Head of caudate nucleus (tissue), 42 donors: ENCODE measurements at places on chromosomes 12 and 14.

DNA sequence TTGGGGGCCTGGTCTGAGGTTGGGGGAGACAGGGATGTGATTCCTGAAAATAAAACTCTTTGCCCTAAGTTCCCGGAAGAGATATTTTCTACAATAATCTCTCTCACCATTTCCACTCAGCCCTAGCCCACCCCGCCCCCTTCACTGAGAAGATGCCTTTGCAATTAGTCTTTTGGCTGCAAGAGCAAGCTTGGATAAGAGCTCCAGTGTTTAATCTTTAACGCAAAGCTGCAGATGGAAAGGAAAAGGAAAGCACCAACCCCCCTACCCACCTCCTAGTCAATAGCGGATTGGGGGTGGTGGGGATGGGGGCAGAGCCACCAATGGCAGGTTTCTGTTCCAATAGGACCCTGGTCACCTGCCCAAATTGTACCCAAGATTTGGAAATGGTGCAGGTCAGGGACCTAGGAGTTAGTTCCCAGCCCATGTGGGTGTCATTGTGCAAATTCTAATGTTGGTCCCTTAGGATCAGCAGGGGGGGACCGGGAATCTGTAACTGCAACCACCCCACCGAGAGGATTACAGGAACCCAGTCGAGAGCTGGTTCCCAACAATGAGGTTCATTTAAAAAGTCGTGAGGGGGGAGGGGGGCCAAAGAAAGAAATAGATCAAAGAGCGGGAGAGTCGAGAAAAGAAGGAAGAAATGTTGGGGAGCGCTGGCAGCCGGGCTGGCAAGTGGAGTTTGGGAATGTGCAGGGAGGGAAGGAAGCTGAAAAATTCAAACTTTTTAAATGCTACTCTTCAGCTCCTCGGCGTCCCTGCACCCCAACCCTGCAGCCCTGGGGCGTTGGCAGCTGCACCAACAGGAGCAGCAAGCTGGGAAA, 1.6 kb downstream of the ZFP36L1 start:
- no peak for DNase-seq

DNA sequence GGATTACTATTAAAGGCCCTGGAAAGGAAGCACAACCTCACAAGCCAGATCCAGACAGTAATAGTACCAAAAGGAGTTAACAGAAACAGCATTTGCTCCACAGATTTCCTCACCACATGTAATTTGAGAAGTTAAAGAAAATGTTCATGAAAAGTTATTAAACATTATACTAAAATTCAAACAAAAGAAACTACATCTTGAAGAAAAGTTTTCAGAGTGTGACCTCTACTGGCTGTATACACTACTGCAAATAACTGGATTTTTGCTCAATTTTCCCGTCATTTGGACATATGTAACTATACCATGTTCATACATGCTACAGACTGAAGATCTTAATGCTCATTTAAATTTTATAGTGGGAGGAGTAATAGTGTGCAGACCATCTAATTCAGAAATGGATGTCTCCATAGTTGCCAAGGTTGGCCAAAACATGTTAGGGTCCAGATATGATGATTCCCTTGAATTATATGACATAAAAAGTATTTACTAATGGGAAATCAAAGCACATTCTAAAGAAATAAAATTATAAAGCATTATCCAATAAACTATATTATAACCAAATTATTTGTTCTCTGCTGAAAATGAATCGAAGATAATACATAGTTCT, 5.6 kb downstream of the KRR1 start:
- no peak for DNase-seq

- no peak for DNase-seq
These were observed 36.8 kb upstream of the MYL2 start for GRCh38 chr12:110957159-110957558.

DNA sequence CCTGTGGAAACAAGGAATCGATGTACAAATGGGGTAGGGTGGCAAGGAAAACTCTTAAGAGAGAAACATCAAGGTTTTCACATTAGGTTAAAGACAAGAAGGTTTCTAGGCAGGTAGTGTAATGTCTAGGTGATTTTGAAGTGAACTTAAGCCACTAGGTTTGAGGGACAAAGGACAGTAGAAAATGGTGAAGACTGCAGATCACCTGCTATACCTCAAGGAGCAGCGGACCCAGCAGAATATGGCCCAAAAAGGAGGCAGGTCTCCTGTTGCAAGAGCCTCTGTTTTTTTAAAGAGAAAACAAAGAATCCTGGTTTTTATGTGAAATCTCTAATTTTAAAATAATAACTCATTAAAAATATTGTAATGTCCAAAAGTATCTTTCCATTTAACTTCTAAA, 178.1 kb downstream of the ACSS3 start:
- no peak for DNase-seq
